ENCODE measurements at places on chromosomes 1 and 21. TPM values are rescaled to one million over a fixed set of nuclear protein-coding genes. Genes with fewer than 3 reads are reported as not detected.

The ACTL8 gene
- 0.55 TPM for total RNA-seq

The OXCT2 gene
- total RNA-seq = 3.4 TPM

The CFHR1 gene
- not detected for total RNA-seq

The DDAH1 gene
- total RNA-seq = 75.6 TPM

The C1orf141 gene
- total RNA-seq = not detected

The NOS1AP gene
- 2.3 TPM for total RNA-seq

The TACSTD2 gene
- 26.6 TPM for total RNA-seq

The DDOST gene
- total RNA-seq = 276 TPM

The SPAG17 gene
- total RNA-seq = not detected

The FCRL1 gene
- 0.28 TPM for total RNA-seq

The CYP4B1 gene
- 0.23 TPM for total RNA-seq

The PWP2 gene
- total RNA-seq = 20.5 TPM

The DNAJC6 gene
- total RNA-seq = 0.10 TPM

The GSTM1 gene
- not detected for total RNA-seq

The WNT4 gene
- total RNA-seq = 0.53 TPM

The DNAJC11 gene
- total RNA-seq = 48.2 TPM

The SPOCD1 gene
- total RNA-seq = 0.10 TPM

The S100A2 gene
- total RNA-seq = 17.9 TPM

The NTMT2 gene
- total RNA-seq = not detected

The TBX15 gene
- total RNA-seq = 0.03 TPM

The LENEP gene
- total RNA-seq = 0.18 TPM

The FLG2 gene
- not detected for total RNA-seq

The TPTE gene
- total RNA-seq = not detected

The PGLYRP3 gene
- total RNA-seq = not detected

The NRIP1 gene
- total RNA-seq = 18.6 TPM

The PTBP2 gene
- total RNA-seq = 8.0 TPM

The ATPAF1 gene
- 39.2 TPM for total RNA-seq

The IGSF9 gene
- total RNA-seq = 6.5 TPM

The LGR6 gene
- 0.18 TPM for total RNA-seq

The SPATA6 gene
- total RNA-seq = 2.1 TPM

The GNG4 gene
- total RNA-seq = 0.13 TPM

The ANKRD34A gene
- total RNA-seq = 0.20 TPM

The CRYBG2 gene
- total RNA-seq = 32.7 TPM

The NBPF4 gene
- total RNA-seq = not detected

The SHISA4 gene
- 6.6 TPM for total RNA-seq

The LAPTM5 gene
- total RNA-seq = not detected

The S100A3 gene
- total RNA-seq = 2.6 TPM

The EXOC8 gene
- total RNA-seq = 11.0 TPM

The CHAF1B gene
- 5.7 TPM for total RNA-seq

The OR6N1 gene
- total RNA-seq = not detected

The SLAMF7 gene
- total RNA-seq = not detected

The LRRC39 gene
- total RNA-seq = 0.05 TPM

The NBPF6 gene
- not detected for total RNA-seq

The MCM3AP gene
- total RNA-seq = 115 TPM

The OLIG2 gene
- total RNA-seq = not detected

The GOLT1A gene
- 28.7 TPM for total RNA-seq

The KCNH1 gene
- not detected for total RNA-seq

The GPR37L1 gene
- 0.69 TPM for total RNA-seq

The GPR52 gene
- 0.94 TPM for total RNA-seq

The ZNHIT6 gene
- 3.7 TPM for total RNA-seq

The KCNA3 gene
- not detected for total RNA-seq

The AMY2A gene
- total RNA-seq = not detected

The TPM3 gene
- 315 TPM for total RNA-seq

The ATP1A4 gene
- total RNA-seq = not detected

The TOR3A gene
- total RNA-seq = 41.8 TPM
